ENCODE measurements at places on chromosomes 3 and 15. TPM values are rescaled to one million over a fixed set of nuclear protein-coding genes. Genes with fewer than 3 reads are reported as not detected.

- no peak for DNase-seq
Measured at GRCh38 chr3:186810336-186810996, 4.2 kb upstream of the RFC4 start.

Gene GLDN
- polyA plus RNA-seq: 10.3 TPM

- DNase-seq: no peak
Measured at GRCh38 chr3:135989242-135989641, 23.7 kb downstream of the PPP2R3A start.

- DNase-seq: peak; percentile 79
Measured at GRCh38 chr3:49805367-49805782, 2.3 kb downstream of the INKA1 start.

GRCh38 chr15:70956201-70956995, 63.8 kb downstream of the LRRC49 start:
- no peak for DNase-seq

DNA sequence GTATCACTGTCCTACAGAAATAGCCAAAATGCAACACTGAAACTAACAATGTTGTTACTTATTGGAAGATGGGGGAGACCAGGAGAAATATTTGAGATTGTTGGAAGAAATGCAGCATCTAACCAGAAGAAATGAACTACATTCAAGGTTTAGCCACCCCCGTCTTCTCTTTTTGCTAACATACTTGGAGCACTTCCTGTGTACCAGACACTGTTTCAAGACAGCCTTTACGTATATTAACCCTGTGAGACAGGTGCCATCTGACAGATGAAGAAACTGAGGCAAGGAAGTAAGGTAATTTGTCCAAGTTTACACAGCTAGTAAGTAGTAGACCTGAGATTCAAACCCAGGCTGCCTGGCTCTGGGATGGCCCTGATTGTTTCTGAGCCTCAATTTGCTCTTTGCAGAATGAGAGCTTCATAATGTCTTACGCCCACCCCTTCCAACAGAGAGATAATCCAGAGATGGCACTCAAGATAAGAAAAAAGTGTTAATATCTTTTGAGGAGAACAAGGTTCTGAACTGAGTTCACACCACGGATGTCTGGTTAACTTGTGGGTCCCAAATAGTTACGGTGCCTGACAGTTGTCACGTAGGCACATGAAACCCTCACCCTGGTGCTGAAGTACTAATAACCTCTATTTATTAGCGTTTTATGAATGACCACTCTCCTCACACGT, 26.1 kb downstream of the RASGRP1 start:
- no peak for DNase-seq

DNA sequence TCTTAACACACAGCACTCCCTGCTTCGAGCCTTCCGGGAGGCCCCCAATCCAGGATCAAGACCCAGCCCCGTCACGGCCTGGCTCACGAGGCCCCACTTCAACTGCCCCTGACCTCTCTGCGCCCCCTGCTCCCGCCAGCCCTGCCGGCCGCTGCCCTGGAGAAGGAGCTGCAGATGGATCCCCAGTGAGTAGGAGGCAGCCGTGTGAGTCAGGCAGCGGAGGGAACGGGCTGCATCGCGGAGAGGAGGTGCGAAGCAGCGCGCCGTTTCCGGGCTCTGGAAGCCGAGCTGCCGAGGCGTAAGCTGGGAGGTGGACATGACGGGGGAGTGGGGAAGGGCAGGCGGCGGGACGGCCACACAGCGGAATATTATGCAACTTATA, 133.4 kb downstream of the TPRA1 start:
- DNase-seq: peak; percentile 61

GRCh38 chr3:11411956-11412355, 139.8 kb downstream of the ATG7 start:
- no peak for DNase-seq

GRCh38 chr3:33047842-33048834, 48.8 kb downstream of the GLB1 start:
- DNase-seq: no peak

- no peak for DNase-seq
Measured at GRCh38 chr3:25385807-25386460, 42.1 kb upstream of the RARB start.

DNA sequence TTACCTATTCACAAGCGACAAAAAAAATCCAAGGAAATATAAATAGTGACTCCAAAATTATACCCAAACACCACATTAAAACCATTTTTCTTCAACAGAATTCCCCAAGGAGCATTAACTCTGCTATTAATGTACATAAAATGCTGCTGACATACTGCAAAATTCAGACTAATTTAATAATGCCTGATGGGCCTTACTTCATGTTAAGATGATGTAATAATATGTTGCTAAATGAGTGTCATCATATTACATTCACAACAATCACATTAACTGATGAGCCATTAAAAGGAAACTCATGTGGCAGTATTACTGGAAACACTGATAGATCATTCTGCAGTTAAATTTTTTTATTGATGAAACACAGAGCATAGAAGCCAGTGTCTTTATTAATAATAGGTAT, 204.9 kb upstream of the CGNL1 start:
- no peak for DNase-seq

DNA sequence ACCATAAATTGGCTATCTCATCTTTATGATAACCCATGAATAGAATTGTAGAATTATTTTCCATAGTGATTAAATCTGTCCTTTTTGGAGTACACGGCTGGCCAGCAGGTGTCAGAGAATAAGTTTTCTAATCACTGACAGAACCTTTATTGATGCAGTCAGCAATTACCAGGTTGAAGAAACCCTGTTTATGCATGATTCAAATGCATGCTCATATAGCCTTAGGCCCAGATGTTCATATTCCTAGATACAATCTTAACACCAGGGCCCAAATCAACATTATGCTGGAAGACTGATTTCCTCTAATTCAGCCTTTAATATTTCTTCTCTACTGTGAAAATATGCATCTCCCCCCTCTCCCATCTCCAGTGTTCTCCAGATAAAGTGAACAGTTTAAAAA, 243.5 kb upstream of the DCBLD2 start:
- DNase-seq: no peak

DNA sequence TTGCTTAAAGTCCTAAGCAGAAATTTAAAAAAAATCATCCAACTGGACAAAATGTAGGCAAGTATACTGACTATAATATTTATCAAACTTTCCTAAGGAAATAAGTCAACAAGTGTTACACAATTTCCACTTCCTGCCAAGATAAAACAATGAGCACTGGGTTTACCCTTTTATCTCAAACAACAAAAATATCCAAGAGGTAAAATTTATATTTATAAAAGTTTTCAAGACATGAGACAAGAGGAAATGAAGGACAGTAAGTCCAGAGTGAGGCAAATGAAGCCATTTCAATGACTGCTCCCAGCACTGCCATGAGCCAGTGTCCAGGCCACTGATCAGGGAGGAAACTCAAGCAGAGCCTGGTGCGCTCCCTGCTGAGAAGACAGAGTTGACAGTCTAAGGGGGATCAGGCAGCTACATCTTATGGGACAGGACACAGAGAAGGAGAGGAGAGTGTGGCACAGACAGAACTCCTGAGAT, 439.4 kb downstream of the RAP2B start:
- DNase-seq: no peak

- DNase-seq: no peak
Measured at GRCh38 chr15:78213956-78214355, 20.4 kb downstream of the ACSBG1 start.

DNA sequence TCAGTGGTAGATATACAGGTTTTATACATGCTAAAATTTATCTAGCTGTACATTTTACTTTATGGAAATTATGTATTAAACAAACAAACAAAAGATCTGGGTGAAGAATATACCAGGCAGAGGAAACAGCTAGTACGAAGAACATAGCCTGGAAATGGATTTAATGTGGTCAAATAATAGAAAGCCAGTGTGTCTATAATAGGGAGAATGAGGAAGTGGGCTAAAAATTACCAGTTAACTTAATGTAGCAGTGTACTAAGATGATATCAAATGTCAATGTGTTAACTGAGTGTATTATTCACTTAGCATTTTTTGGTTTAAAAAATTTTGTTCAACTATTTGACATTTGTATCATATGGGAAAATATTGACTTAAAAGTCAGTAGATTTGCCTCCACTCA, 22.8 kb upstream of the SLC15A2 start:
- no peak for DNase-seq

GRCh38 chr3:171356251-171356650, 104.0 kb downstream of the TNIK start:
- no peak for DNase-seq

Gene TM4SF1
- 184 TPM for polyA plus RNA-seq

DNA sequence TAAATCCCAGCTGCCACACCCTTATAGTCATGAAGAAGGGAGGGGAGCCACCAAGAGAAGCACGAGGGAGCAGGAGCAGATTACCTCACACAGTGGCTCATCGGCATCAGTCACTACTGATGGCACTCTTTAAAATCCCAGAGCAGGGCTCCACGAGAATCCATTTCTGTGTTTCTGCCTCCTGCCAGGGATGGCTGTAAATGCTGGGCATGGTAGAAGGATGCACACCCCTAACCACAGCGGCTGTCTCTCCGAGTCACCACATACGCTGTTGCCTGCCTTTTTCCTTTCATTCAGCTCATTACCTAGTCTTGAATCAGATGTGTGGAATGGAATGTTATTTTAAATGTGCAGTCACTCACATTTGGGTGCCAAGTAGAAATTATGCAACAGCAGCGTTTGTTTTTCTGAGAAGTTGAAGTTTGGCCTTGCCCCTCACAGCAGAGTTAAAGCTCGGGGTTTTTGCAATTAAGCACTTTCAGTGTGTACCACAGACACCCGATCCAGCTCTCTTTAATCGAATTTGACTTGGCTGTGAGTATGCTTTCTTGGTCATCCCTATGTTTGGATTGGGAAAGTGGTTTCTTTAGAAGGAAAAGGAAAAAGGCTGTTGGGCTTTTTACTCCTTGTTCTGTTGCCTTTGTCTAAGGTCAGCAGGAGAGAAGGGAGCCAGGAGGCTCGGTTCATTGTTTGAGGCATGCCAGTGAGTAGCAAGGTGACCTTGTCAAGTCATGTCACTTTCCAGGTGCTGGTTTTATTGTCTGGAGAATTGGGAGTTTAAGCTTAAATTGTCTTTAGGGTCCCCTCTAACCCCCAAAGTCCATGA, 284.2 kb upstream of the TPM1 start:
- DNase-seq: no peak

Gene PP2D1
- not detected for polyA plus RNA-seq

DNA sequence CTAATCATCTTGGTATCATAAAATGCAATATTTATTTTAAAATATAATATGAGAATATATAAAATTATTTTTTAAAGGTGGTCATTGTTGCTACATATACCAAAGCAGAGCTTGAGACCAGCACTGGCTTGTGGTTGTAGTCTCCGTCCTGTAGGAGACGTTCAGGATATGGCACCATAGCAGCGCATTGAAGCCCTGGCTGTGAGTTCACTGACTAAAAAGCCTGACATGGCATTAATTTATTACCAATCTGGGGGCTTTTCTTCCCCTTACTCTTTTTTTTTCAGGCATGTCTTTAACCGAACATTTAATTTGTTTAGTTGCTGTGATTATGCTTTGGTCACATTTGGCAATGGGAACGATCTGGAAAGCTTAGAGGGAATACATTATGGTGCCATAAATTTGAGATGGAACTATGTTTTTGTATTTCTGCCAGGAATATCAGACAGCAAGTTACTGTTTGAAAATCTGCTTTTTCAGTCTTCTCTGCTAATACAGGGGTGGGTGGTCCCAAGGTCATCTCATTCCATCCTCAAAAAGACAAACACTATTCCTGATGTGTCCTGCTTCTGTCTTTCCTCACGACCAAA, 108.5 kb downstream of the ZIC4 start:
- no peak for DNase-seq

DNA sequence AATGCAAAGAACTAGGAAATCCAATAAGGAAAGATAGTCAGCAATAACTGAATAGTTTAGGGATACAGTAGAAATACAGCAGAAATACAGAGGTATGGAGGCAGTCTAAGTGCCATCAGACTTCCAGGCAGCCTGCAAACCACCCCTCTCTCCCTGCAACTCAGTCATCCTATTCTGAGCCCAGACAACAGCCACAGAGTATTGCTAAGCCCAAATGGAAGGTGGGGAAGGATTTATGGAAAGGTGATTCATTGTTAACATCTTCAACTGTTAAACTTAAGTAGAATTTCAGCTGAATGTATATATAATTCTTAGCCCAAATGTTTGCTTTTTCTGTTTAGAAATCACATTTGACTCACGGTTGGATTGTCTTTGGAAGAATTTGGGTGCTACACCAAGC, 300.4 kb downstream of the RBMS3 start:
- no peak for DNase-seq

DNA sequence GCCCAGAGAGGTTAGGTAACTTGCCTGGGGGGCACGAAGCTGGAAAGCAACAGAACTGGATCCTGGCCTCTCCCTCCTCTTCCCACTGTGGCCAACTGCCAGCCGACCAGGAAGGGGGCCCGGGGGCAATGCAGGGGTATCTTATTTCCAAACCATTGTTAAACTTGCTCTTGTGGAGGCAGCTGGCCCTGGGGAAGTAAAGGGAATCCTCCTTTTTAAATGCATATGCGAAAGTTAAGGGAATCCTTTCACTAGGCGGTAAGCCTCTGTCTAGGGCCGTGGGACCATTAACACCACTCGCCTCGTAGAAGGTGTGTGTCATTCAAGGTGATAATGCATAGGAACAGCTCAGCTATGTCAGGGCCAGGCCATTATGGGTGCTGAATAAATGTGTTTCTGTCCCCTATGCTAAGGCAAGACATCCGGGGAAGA, 68.6 kb downstream of the ST6GAL1 start:
- DNase-seq: no peak

Gene PLXNB1
- 90.2 TPM for polyA plus RNA-seq

GRCh38 chr3:186772281-186772694, 11.1 kb upstream of the EIF4A2 start:
- DNase-seq: no peak

- no peak for DNase-seq
Measured at GRCh38 chr3:154718053-154718452, 288.1 kb upstream of the GPR149 start.

Gene PCOLCE2
- polyA plus RNA-seq: 3.2 TPM

GRCh38 chr15:67087507-67088172, 22.2 kb downstream of the SMAD3 start:
- no peak for DNase-seq

- no peak for DNase-seq
Measured at GRCh38 chr15:56126409-56126808, 117.3 kb downstream of the RFX7 start.

DNA sequence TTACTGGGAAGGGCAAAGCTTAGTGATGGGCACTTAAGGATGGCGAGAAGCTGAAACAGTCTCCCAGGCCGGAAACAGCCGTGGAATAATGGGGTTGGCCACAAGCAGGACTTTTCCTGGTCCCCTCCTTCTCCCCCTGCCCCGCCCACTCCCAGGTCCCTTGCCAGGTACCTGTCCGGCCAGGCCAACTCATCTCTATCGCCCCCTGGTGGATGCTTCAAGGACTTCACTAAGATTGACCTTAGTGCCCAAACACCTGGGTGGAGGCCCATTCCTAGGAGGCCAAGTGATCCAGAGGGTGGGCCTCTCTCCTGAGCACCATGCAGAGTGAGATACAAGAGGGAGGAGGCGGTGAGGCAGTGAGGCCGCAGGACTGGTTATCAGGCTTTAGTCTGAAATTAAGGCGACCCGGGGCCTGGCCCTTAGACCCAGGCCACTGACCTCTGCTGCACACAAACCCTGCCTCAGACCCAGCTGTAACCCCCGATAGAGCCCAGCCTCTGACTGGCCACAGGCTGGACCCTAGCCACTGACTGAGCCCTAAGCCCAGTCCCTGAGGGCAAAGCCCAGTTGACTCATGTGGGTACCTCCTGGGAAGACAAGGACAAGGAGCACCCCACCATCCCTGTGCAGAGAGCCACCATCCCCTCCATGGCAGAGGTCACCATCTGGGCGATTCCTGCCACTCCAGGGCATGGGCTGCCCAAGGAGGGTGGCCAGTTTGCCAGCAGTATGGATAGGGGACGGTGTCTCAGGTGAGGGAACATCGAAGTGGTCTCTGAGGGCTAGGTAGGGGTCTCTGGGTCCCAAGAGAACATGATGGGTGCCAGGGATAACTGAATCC, 37.6 kb downstream of the VIPR1 start:
- no peak for DNase-seq
